ENCODE measurements at places on chromosomes 7 and 10.

DNA sequence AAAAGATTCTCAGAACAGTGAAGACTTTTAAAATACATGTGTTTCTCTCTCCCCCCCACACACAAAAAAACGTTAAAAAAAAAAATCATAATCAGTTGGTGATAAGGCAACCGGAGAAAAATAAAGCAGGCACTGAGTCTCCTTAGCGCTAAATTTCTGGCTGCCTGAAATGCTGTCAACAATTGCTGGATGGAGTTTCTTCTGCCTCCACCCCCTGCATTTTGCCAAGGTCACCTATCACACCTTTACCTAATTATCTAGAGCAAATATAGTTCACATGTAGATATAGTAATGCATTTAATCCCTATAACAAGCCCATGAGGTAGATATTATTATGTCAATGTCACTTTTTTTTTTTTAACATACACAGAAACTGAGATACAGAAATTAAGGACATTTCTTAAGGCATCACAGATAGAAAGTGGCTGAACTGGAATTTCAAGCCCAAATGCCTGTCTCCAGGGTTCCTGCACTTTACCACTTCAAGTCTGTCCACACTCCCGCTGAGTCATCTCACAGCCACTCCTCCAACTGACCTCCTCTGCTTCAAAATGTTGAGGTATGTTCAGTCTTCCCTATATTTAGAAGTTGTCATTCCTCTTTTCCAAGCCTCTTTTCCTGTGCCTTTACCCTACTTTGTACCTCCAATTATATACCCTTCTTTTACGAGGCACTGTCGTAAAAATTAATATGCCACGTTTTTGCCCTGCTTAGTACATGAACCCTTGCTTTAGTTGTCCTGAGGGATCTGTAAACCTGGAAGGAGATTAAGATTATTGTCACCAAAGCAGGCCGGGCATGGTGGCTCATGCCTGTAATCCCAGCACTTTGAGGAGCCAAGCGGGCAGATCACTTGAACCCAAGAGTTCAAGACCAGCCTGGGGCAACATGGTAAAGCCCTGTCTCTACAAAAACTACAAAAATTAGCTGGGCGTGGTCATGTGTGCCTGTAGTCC, 72.8 kb upstream of the MPP7 start:
- DNase-seq, result no peak

- DNase-seq, result peak; percentile 40
Observed at GRCh38 chr7:97499204-97499603, 232.7 kb upstream of the TAC1 start.

GRCh38 chr10:77763453-77764430, 126.1 kb upstream of the KCNMA1 start:
- no peak for DNase-seq

DNA sequence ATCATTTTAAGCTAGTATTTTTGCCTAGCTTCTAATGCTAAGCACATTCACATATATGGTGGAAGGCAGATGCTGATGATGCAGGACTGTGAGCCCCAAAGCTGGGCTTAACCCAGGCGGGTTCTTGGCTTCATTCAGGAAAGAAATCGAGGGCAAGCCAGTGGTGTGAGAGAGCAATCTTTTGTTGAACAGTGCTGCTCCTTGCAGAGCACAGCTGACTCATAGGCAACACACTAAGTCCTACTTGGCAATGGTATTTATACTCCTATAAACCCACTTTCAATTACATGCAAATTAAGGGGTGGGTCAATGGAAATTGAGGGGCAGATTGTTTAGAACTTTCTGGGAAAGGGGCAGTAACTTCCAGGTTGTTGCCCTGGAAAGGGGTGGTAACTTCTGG, 42.0 kb upstream of the CELF2 start:
- no peak for DNase-seq

GRCh38 chr7:31340051-31340450, 475 bp downstream of the NEUROD6 start:
- no peak for DNase-seq

GRCh38 chr10:50511492-50512213, 112.1 kb downstream of the SGMS1 start:
- no peak for DNase-seq

GRCh38 chr10:67609996-67610793, 85.8 kb downstream of the CTNNA3 start:
- DNase-seq, result no peak

DNA sequence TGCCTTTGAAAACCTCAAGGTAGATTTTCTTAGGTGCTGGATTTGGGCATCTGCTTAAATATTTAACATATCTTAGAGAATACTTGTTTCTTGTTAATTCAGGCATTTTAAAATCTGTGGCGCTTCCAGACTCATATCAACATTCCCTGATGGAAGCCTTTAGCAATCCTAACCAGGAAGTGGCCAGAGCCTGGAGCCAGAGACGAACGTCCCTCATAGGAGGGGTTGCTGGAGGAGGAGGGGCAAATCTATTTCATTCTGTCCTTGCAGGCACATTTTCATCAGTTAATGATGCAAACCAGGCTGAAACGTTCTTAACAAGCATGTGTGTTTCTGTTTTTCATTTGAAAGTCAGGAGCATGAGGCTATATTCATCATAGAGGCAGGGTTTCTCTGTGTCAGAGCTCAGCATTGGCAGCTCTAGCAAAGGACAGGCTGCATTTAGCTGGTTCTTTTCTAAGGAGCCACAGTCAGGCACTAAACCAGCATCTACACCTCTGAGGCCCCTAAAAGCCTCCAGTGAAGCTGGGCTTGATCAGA, 17.8 kb upstream of the IFIT2 start:
- no peak for DNase-seq

- DNase-seq, result no peak
Observed at GRCh38 chr7:155699180-155699579, 54.7 kb downstream of the RBM33 start.

DNA sequence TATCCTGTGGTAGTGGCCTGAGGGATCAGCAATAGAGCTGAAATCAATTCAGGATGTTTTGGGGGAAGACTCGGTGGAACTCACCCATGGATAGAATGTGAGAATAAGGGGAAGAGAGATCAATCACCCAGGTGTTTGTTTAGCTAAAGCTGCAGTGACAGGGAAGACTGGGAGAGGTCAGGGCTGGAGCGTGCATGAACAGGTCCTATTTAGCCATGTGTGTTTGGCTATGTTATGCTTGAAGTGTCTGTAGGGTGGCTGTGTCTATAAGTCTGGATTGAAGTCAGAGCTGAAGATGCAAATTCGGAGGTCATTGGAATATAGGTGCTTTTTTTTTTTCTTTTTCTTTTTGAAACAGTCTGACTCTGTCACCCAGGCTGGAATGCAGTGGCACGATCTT, 4.6 kb downstream of the ATP6V1F start:
- no peak for DNase-seq

GRCh38 chr10:67607472-67607871, 88.5 kb downstream of the CTNNA3 start:
- DNase-seq, result no peak

DNA sequence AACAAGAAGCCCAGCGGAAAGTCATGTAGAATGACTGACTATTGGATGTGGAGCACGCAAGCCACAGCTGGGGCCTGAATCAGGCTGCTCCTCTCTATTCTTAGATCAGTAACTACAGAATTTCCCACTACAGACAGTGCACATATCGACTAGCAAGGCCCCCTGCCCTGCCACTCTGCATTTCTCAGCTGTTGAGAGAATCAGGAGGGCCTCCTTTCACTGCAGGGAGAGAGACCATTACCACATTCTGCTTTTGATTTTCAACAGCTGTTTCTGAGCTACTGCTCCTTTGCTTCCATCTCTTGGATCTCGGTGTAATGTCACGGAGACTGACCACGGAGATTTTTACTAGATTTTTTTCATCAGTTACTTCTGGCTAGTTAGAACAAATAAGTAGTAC, 73.8 kb downstream of the PON1 start:
- no peak for DNase-seq

GRCh38 chr10:89419548-89419947, 5.2 kb downstream of the IFIT5 start:
- no peak for DNase-seq

DNA sequence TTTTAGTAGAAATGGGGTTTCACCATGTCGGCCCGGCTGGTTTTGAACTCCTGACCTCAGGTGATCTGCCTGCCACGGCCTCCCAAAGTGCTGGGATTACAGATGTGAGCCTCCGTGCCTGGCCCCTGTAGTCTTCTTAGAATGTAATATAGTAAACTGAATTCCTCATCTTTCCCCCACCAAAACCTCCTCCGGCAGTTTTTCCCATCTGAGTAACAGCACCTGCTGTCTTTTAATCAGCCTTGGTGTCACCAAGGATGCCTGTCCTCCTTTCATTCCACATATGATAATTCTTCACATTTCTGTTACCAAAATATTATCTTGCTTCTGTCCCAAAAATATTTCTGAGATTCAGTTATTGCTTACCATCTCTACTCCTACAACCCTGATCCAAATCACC, 80.2 kb downstream of the ZEB1 start:
- DNase-seq, result no peak

DNA sequence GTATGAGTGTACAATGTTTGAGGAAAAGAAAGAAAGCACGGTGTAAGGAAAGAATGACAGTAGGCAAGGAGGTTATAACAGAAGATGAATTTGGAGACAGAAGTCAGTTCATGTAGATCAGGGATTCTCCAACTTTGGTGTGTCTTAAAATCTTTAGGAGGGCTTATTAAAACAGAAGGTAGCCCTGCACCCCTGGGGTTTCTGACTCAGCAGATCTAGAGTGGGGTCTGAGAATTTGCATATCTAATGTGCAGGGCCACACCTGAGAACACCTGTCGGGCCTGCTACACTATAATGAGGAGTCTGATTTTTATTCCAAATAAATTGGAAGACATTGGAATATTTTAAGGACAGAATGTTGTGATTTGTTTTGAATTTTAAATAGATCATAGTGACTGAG, 120.6 kb downstream of the RNF133 start:
- DNase-seq, result no peak

GRCh38 chr7:95599069-95599468, 2.8 kb upstream of the PDK4 start:
- no peak for DNase-seq

DNA sequence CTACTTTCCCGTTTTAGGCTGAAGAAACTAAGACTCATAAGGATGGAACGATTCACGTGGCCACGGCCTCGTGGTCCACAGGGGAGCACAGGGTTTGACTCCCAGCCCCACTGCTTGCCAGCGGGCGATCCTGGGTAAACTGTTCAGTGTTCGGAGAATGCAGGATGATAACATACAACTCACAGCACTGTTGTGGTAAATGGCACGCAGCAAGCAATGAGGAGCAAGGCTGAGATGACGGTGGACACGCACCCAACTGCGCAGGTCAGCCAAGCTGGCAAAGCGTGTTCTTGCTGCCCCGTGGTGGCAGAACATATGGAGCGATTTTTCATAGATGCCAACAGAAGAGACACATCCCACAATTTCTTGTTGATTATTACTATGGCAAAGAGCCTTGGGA, 272.7 kb downstream of the DNAJB6 start:
- DNase-seq, result no peak

- no peak for DNase-seq
Observed at GRCh38 chr10:46283580-46284285, 3.1 kb upstream of the ANTXRL start.

DNA sequence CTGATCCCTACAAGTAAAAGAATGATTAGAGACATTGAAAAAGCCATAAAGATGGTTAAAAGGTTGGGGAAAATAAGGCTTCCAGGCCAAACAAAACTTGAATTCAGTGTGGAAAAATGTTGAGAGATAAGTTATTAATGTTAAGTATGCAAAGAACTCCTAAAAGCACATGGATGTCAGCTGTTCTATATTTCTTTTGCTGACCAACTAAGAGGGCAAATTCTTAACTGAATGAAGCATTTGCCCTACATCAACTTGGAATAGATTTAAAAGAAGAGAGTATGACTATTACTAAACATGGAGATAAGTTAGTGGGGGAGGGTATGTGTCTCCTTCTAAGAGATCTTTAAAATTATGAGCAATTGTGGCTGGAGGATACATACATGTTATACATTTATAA, 124.8 kb downstream of the KIAA1217 start:
- no peak for DNase-seq

GRCh38 chr7:54915870-54916598, 102.8 kb upstream of the EGFR start:
- DNase-seq, result no peak

- peak; percentile 2 for DNase-seq
Observed at GRCh38 chr7:81684514-81685269, 85.2 kb downstream of the HGF start.

GRCh38 chr7:2993868-2994267, 49.8 kb downstream of the CARD11 start:
- no peak for DNase-seq

- DNase-seq, result no peak
Observed at GRCh38 chr7:155953501-155953778, 141.2 kb upstream of the SHH start.

- no peak for DNase-seq
Observed at GRCh38 chr7:42139751-42140150, 97.3 kb downstream of the GLI3 start.

DNA sequence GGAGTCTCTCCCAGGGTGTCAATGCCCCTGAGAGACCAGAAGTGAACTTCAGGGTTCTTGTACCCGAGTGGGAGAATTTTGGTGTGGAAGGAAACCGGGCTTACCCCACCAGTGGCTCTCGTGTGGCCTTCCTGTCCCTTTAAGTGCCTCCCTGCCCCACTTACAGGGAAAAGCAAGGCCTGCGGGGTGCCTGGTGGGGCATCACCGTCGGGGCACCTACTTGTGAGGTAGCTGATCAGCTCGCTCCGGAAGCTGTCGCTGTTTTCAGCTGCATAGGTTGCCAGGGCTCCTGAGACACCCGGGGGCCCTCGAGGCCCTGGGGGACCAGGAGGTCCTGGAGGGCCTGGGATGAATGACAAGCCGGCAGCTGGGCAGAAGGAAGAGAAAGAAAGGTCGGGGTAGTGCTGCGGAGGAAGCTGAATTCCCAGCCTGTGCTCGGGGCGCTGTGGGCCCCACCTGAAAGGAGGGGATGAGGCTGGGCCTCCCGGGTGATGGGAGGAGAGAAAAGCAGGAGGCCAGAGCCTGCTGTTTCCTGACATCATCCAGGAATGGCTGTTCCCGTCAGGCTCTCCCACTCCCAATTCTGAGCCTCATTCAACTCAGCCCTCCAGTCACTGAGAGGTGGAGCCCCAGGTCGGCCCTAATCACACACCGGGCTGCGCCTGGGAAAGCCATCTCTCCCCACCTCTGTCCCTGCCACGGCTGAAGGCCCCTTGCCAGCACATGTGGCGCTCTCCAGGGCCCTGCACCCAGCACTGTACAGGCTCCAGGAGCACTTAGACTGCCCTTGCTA, 51.1 kb downstream of the COL17A1 start:
- DNase-seq, result peak; percentile 17

DNA sequence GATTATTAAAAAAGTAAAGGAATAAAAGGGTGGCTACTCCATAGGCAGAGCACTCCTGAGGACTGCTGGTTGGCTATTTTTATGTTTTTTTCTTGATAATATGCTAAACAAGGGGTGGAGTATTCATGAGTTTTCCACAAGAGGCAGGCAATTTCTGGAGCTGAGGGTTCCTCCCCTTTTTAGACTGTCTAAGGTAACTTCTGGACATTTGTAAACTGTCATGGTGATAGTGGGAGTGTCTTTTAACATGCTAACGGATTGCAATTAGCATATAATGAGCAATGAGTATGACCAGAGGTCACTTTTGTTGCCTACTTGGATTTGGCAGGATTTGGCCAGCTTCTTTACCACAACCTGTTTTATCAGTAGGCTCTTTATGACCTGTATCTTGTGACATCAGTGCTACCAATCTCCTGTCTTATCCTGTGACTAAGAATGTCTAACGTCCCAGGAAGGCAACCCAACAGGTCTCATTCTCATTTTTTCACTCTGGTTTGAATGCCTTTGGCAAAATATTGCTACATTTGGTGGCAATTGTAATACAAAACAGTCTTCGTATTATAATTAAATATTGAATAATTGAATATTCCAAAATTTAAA, 587.8 kb upstream of the POM121L12 start:
- DNase-seq, result no peak
